ENCODE measurements at places on chromosomes 6 and 20.

DNA sequence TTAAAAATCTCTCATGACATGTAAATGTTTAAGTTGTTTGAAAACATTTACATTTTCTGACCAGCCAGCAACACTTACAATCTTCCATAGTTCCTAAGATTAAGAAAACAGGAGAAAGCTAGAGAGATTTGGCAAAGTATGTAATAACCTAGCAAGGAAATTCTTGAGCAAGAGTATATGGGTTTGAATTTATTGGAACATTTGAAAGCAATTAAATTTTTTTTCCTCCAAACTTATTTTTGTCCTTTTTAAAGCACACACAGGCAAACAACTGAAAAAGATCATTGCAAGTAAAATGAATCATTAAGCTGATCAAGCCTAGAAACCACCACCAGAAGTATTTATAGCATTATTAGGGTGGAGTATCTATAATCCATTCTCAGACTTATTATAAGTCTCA lies 20.1 kb upstream of the ZNF217 start:
- DNase-seq, result no peak

DNA sequence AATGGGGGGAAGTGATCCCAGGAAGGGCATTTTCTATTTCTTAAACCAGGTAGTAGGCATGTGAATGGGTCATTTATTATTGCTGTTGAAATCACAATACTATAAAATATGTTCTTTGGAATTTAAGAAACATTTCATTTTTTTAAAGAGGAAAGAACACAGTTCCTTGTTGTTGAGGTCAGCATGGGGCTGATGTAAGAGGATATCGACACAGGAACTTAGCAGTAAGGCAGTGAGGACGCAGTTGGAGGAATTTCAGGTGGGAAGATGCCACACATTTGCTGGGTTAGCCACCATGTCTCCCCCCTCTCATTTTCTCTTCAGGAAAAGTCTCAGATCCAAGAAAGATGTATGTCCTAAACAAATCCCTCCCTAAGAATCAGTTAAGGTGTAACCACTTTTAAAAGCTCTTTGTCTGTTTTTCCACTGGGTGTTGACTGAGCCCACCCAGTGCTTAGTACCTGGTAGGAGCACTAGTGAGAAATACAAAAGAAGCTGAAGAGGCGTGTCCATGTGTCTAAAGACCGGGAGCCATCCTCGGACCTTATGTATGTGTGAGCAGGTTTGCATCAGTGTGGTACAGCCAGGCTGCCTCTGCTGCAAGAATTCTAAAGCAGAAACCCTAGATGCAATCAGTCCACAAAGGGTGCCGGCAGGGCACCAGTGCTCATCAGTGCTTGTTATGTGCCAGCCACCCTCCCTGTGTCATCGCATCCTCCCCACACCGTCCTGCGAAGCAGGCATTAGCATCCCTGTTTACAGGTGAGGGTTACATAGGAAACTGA lies 98.9 kb downstream of the TCP11 start:
- DNase-seq, result no peak

GRCh38 chr20:49668181-49668877 lies 45.3 kb downstream of the B4GALT5 start:
- no peak for DNase-seq

DNA sequence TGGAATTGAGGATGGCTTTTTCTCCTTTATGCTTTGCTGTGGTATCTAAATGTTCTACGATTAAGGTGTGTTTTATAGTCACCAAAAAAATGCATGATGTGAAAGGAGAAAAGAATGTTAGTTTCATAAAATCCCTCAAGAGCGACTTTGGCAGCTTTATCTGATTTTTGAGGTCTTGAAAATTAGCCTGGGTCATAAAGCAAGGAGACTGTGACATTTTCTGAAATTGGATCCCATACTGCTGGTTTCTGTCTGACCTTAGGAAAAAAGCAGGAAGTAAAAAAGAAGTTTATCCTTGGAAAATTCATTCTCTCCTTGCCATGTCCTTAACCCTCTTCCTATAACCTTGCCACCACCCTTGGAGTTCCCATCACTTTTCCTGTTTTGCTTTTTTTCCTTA lies 525.3 kb downstream of the CD83 start:
- no peak for DNase-seq
